GM18507 (cell line): ENCODE measurements at places on chromosomes 4 and X.

DNA sequence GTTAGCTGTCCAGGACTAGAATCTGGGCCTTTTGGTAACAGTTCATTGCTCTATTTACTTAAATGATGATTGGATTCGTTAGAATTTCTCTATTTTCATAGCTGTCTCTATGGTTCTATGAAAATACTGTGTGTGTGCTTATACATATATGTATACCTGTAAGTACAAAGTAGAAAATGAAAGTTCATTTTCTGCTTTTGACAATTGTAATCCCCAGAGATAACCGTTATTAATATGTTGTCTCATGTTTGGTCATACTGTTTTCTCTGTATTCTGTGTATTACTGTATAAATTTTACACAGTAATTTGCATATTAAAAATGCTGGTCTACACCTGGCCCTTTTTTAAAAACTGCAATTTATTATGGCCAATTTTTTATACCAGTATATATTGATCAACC, 55.4 kb downstream of the CLCN3 start:
- no peak for DNase-seq

DNA sequence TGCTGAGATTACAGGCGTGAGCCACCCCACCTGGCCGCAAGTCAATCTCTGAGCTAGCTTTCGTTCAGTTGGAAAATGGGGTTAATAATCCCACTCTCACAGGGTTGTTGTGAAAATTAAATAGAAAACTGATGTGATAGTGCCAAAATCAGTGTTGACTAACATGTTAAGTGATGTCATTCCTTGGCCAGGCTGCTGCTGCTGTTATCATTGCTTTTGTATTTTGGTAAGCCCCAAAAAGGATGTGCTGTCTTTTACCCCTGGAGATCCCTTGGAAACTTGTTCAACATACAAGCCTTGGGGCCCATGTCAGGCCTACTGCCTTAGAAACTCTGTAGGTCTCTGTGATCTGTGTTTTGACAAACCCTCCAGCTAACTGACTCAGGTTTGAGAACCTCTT, 106.3 kb downstream of the AFF1 start:
- DNase-seq = no peak

DNA sequence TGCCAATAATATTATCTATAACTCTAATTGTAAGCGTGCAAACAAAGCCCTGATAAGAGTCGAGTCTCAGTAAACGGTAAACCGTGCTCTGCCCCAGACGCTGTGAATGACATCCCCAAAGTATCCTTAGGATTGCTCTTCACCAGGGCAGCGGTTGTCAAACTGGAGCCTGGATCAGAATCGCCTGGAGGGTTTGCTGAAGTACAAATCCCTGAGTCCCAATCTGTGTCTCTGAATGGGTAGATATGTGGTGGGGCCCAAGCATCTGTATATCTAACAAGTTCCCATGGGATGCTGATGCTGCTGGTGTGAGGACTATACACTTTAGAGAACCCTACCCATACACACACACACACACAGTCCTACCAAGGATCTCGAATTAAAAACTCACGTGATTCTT, 813 bp upstream of the APBB2 start:
- no peak for DNase-seq

DNA sequence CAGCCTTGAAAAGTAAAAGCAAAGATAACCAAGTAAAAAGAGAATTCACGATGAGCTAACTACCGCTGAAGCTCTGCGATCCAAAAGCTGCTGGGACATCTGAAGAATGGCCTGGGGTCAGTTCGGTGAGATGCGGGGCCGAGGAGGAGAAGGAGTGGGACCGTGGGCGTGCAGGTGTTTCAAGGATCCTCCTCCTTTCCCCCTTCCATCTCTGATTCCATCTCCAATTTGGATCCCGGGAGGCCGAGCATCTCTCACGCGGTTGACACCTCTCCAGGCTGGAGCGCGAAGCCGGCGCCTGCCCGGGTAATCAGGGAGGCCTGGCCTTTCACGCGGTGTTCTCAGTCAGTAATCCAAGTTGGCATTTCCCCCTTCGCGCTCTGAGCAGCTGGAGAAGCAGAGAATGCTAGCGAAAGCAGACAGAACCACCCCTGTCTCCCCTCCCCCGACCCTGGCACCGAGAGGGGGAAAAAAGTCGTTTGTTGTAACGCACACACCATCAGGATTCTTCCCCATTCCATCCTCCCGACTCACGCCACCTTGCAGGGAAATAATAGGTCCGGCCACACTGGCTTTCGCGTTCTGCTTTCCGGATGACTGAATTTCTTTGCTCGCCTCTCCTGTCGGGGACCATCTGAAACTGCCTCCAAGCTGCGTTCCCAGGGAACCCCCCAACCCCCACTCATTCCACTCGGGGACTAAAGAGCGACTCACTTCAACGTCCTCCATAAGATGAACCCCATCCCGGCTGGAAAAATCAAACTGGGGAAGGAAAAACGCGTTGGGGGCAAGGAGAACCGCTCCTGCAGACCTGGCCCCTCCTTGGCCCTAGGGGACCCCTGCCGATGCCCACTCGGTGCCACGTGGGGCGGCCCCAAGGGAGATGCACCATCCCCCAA, 6.5 kb downstream of the NEUROG2 start:
- no peak for DNase-seq

GRCh38 chr4:162683659-162684370, 482.9 kb downstream of the NAF1 start:
- DNase-seq = no peak

- no peak for DNase-seq
Observed at GRCh38 chr4:22743290-22743689, 50.6 kb downstream of the GBA3 start.

DNA sequence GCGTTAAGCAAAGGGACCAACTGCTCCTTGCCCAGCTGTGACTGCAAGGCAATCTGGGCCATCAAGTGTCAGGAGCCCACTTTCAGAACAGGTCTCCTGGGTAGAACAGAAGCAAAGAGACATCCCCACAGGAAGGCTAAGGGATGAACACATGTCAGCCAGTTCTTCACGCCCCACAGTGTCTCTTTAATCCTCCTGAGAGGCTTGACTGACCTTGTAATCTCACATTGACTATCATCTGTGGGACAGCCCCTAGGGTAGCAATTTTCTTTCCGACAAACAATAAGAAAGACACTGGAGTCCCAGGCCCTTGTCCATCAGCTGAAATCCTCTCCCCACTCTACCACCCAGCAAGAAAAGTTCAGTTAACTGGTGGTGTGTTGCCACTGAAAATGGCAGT, 1.0 kb downstream of the CHRDL1 start:
- DNase-seq = no peak

GRCh38 chrX:101029665-101030064, 22.2 kb downstream of the TRMT2B start:
- no peak for DNase-seq

DNA sequence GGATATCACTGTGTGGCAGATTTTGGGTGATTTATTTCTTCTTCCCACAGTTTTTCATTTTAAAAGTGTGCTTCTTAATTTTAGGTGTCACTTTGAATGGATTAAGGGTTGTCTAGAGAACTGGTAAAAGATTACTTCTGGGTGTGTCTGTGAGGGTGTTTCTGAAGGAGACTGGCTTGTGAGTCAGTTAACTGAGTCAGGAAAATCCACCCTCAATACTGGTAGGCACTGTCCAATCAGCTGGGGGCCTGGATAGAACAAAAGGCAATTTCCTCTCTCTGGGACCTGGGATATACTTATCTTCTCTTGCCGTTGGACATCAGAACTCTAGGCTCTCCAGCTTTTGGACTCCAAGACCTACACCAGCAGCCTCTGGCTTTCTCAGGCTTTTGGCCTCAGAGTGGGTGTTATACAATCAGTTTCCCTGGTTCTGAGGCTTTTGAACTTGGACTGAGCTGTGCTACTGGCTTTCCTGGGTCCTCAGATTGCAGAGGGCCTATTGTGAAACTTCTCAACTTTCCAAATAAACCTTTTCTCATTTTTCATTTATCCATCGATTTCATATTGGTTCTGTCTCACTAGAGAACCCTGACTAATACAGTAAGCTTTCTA, 413.1 kb downstream of the GBA3 start:
- DNase-seq = no peak

GRCh38 chrX:107709266-107709806, 66.3 kb downstream of the TSC22D3 start:
- no peak for DNase-seq

- no peak for DNase-seq
Observed at GRCh38 chrX:119880552-119881437, 9.2 kb downstream of the NDUFA1 start.

GRCh38 chrX:115616943-115617563, 56.1 kb downstream of the PLS3 start:
- DNase-seq = no peak

GRCh38 chr4:125321709-125322365, 7.1 kb downstream of the FAT4 start:
- DNase-seq = no peak

DNA sequence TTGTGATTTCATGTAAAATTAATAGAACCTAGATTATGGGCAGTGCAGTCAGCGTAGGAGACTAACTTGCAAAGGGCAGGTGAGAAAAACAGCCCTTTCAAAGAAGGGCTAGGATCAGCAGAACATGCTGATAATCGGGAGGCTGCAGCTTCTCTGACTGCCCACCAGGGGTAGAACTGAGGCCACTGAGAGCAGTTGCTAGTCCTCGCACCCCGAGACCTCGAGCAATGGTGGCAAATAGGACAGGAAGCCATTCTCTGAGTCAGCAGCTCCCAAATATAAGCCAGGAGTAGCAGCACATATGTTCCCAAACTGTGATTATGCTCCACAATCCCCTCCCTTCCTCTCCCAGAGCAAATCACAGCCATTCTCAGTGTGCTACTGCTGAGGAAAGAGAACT, 186.5 kb downstream of the MSL3 start:
- DNase-seq = no peak

DNA sequence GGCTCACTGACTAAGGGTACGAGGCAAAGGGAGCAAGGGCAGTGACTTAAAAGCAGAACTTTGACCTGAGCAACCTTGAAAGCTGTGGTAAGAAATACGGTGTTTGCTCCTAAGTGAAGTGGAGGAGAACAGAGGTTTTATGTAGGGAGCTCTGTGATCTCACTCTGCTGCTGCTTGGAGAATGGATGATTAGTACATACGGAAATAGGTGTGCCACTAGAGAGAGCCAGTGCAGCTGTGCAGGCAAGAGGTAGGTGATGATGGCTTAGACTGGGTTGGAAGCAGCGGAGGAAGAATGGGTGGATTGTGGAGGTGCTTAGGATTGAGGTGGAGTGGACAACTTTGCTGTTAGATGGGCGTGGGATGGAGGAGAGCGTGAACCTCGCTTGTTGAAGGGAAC, 85.0 kb downstream of the FAM193A start:
- DNase-seq = no peak

DNA sequence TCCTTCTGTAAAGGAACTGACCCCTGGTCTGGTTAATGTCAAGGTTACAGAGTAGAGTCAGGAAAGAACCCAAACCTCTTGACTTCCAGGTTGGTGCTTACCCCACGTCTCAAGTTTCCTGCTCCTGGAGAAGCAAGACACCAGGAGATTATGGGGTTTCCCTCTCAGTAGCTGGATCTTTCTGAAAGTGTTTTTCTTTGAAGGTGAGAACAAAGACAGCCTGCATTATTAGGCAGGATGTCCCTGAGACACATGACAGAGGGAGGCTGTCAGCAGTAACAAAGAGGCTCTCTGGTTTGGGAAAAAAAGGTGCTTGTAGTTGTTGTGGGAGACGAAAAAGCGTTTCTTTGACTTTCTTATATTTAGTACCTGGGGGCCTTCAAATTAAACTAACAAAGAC, 44.7 kb upstream of the IGFBP7 start:
- no peak for DNase-seq

GRCh38 chr4:30821275-30821674, 101.1 kb downstream of the PCDH7 start:
- no peak for DNase-seq

DNA sequence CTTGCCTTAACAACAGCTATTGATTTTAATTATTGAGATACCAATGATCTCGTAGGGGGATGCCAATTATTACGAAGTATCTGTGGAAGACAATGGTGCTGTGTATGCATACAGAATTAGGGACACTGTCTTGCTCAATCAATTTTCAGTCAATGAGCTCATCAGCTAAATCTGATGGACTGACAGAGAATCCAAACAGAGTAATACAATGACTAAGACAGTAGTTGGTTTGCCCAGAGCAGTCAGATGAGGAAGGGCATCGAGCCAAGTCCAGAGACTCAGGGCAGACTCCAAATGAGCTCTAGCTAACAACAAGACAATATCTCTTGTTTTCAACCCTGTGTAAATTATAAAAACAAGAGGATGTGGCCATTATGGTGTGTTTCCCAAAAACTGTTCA, 14.7 kb upstream of the GSX2 start:
- DNase-seq = no peak

DNA sequence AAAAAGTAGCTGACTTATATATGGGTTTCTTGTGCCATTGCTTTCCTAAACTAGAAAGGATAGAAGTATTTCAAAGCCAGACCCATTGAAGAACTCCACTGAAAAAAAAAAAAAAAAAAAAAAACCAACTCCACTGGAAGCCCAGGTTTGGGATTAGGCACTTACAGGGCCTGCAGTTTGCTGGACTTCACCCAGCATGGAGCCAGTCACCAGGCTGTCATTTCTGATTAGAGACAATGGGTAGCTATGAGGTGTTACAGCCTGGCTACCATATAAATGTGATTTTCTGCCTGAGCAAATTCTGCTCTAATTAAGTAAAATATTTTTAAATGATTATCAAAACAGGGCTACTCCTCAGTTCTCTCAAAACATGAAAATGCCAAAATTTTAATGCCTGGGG, 49.5 kb downstream of the HS6ST2 start:
- DNase-seq = no peak
